Myocyte (in vitro differentiated cells): ENCODE measurements at places on chromosomes 16 and 17.

GRCh38 chr16:67517661-67518423 lies 10.8 kb upstream of the RIPOR1 start:
- no peak for DNase-seq

DNA sequence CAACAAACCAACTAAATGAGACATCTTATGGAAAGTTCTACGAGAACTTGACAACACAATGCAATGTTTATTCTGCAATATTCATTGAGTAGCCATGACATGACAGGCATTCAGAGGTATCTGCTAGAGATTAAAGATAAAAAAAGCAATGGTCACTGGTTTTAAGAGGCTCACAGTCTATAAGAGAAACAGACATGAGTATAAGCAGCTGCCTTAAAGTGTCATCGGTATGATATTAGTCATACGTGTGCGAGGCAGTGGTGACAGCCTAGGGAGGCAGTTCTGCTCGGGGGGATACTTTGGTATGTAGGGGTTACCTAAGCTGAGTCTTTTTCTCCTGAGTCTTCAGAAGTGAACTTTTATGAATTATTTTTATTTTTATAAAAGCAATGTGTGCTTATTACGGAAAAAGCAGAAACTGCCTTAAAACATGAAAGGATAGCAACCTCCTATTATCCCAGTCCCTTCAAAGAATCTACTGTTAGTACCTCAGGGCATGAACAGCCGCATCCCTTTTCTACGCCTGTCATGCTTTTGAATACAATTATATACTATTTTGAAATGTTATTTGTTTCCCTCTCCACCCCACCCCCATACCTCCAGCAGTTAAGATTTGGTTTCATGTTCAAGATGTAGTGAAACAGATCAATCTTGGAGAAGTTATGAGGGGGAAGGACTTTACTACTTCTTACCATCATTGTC lies 7.7 kb downstream of the ST6GALNAC1 start:
- no peak for DNase-seq

- no peak for DNase-seq
Observed at GRCh38 chr17:66570447-66571195, 264.3 kb upstream of the CACNG5 start.

DNA sequence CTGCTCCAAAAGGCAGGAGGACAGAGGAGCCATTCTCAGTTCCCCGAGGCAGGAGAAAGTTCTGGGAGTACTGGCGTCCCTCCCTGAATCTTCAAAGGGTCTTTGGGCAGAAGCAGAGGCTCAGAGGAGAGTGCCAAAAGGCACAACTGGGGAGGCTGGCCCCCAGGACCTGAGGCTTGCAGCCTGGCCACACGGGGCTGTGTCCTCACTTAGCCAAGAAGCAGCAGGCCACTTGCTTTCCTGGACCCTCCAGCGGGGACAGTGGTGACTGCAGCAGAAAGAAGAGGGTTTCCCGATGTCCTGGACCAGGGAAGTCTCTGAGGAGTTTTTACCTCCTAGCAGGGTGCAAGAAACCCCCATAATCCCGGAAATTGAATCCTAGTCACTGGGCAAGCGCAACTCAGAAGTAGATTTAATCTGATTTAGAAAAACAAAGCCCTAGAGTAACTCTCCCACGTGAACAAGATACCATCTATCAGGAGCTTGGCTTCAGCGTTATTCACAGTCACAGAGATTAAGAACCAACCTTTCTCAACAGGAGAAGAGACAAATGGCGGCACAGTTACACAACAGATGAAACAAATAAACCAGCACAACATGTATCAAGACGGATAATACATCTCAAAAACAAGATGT lies 25.5 kb upstream of the BCO1 start:
- no peak for DNase-seq

- DNase-seq = no peak
Observed at GRCh38 chr17:71656964-71657858, 463.6 kb upstream of the SOX9 start.

DNA sequence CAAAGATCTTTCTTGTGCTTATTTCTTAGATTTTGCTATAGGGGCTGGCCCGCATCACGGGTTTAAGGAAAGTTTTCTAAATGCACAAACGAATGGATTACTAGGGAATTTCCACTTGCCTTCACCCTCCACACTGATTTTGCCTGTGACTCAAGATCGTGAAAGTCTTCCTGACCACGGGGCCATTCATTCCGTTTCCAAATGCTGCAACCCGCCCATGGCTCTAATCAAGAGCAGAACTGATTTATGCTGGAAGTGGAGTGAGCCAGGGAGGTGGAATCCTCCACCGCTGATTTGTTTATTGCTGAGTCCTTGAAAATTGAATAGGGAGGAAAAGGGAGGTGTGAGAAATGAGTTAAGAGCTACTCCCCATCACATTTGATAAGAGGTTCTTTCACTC lies 52.4 kb downstream of the CA10 start:
- no peak for DNase-seq
